ENCODE measurements at places on chromosomes 6 and 20.

DNA sequence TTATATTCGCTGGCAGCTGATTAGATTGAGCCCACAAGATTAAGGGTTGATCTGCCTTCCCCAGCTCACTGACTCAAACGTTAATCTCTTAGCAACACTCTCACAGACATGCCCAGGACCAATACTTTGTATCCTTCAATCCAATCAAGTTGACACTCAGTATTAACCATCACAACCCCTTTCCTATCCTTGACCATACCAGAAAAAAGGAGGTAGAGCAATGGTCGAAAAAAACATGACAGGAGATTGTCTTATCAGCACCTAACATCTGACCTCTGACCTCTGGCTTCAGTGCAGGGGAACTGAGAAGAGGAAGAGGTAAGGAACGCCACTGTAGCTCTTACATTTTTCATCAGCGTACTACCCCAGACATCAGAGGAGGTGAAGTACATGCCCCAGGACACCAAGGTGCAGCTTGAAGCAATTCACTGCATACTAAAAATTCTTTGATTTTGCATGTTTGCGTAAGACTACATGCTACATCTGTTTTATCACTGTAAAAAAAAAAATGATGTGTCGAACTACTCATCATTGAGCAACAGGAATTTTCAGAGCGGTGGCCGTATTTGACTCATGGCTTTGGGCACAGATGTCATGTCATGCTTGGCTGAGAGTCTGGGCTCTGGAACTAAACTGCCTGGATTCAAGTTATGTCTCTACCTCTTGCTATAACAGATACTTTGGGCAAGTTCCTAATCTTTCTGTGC is 188.0 kb upstream of the TAB2 start:
- DNase-seq = no peak

DNA sequence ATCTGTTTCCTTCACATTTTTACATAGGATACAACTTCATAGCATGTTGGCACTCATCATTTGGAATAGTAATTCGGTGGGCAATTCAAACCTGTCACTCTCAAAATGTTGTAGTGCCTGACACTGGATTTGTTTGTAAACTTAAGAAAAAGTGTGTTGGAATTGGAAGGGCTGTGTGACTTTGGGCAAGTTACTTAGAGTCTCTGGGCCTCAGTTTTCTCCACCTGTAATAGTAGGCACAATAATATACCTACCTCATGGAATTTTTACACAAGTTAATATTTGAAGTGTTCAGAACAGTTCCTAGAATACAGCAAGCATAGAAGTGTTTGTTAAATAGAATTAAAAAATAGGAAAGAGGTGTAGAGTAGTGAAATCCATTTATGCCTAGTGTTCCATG is 15.0 kb upstream of the BCAS1 start:
- no peak for DNase-seq

DNA sequence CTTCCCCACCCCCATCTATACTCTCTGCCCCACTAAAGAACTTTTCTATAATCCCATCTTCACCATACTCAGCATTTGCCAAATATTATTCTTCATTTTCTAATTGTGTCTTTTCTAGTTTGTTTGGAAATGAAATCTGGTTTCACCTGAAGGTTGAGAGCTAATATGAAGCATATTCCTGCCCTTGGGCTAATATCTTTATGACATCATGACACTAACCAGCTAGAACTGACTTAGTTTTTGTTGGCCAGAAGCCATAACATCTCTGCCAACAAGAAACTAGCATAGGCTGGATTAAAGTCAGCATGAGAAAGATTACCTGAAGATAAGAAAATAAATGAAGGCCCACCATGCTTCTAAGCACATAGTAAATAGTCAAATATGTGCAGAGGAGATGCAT is 16.7 kb downstream of the UNC5CL start:
- no peak for DNase-seq

GRCh38 chr6:107565165-107565723 is 75.3 kb downstream of the SOBP start:
- no peak for DNase-seq

GRCh38 chr6:28648878-28649375 is 123.2 kb downstream of the GPX5 start:
- no peak for DNase-seq

- DNase-seq = no peak
Measured at GRCh38 chr20:56391596-56392131, 351 bp downstream of the AURKA start.

GRCh38 chr6:55617272-55617671 is 38.3 kb upstream of the HMGCLL1 start:
- DNase-seq = peak; percentile 10

- no peak for DNase-seq
Measured at GRCh38 chr6:122025104-122025503, 374.3 kb upstream of the HSF2 start.

DNA sequence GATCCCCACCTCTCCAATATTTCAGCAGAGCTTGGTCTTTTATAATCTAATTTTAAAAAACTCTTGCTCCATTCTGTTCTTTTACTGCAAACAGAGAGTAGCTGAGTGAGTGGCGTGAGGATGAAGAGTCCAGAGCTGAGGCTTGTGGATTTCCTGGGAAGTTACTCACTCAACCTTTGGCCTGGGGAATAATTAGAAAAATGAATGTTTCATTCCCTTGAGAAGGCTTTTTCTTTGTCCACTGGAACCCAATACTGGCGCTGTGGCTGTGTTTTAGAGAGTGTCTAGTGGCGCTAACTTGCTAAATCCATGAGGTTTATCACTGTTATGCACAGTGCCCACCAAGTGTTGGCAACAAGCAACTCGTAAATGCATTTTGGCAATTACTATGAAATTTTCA is 251.5 kb downstream of the HIVEP2 start:
- DNase-seq = no peak

- DNase-seq = no peak
Measured at GRCh38 chr6:165010556-165011535, 298.6 kb downstream of the C6orf118 start.

All from GM20000 (cell line).